ENCODE measurements at places on chromosomes 16 and 17. TPM values are rescaled to one million over a fixed set of nuclear protein-coding genes. Genes with fewer than 3 reads are reported as not detected.

GRCh38 chr17:65809366-65809765 is 247.9 kb upstream of the AXIN2 start:
- no peak for DNase-seq

- no peak for DNase-seq
Observed at GRCh38 chr17:59547131-59547915, 18.1 kb upstream of the DHX40 start.

DNA sequence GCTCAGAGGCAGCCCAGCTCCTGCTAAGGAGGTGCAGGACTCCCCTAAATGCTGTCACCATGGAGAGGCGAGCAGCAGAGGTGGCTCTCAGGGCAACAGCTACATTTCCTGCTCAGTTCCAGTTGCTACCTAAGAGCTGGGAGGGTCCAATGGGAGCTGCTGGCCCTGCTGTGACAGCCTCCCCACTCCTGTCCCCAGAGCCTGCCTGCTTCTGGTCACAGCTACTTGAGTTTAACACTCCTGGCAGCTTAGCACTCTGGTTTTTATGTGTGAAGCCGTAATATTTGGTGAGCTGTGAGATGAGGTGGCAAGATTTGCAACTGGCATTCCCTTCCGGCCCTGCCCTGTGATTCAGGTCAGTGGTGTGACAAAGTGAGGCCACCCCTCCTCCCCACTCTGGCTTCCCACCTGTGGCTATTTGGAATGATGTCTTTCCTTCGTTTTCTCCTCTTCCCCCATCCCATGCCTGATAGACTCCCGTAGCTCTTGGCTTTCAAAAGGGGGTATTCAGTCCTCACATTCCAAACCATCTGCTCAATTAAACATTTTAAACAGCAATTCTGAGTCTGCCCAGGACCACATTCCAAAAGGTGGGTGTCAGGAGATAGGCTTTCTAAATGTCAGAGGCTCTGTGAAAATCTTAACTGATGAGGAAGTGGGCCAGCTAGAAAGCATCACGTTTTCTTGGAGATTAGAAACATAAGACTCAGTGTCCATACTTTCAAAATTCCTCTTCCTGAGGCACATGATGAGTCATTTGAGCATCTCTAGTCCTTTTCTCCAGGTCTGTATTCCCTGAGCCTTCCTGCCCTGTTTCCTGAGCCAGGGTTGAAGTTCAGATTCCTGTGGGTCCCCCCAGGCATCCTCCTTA is 42.6 kb upstream of the SKAP1 start:
- DNase-seq, result no peak

- DNase-seq, result no peak
Observed at GRCh38 chr17:39808409-39808997, 55.6 kb downstream of the IKZF3 start.

- DNase-seq, result no peak
Observed at GRCh38 chr16:21088646-21089538, 61.8 kb downstream of the DNAH3 start.

LGALS9 gene
- 68.1 TPM for total RNA-seq

HLF gene
- not detected for total RNA-seq

ALOX12B gene
- 0.29 TPM for total RNA-seq

Measured in B cell (primary cell).